ENCODE measurements at places on chromosomes 7 and 10. TPM values are rescaled to one million over a fixed set of nuclear protein-coding genes. Genes with fewer than 3 reads are reported as not detected.

Gene UTF1
- not detected for total RNA-seq

- DNase-seq, result no peak
- peaks cover 5% of the 10 kb centered on the region for H3K27me3 ChIP-seq
- no peaks in the 10 kb centered on the region for H3K36me3 ChIP-seq
- H3K27ac ChIP-seq, result no peak overlapping the region
These were observed 94.6 kb downstream of the FAS start for GRCh38 chr10:89085153-89085552.

GRCh38 chr7:66255534-66256100 is 50.5 kb downstream of the TPST1 start:
- DNase-seq, result no peak
- H3K4me1 ChIP-seq, result no peaks in the 10 kb centered on the region
- peaks cover 14% of the 10 kb centered on the region for H3K27me3 ChIP-seq
- no peak overlapping the region for H3K4me3 ChIP-seq

GRCh38 chr10:69649786-69650550 is 19.9 kb downstream of the FAM241B start:
- no peaks in the 10 kb centered on the region for H3K36me3 ChIP-seq
- no peaks in the 10 kb centered on the region for H3K27me3 ChIP-seq
- H3K4me3 ChIP-seq, result no peak overlapping the region
- peaks cover 24% of the 10 kb centered on the region for H3K4me1 ChIP-seq
- DNase-seq, result no peak
- H3K27ac ChIP-seq, result no peak overlapping the region

DNA sequence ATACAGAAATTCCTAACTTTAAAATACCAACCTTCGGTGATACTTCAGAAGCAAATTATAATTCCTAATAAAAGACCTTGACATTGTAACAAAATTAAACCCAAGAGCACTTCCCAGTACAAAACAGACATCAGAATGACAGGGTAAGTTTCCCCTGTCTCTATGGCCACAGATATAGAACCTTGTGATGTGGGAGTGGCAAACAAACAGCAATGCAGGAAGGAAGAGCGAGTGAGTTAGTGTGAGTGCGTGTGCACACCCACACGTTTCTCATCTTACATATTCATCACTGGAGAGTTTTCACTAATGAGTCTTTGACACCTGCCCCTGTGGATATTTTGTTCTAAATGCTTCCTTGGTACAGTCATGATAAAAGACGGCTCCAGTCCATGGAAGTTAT is 72.2 kb downstream of the VWC2 start:
- no peaks in the 10 kb centered on the region for H3K36me3 ChIP-seq
- H3K4me1 ChIP-seq, result no peaks in the 10 kb centered on the region
- H3K27me3 ChIP-seq, result no peaks in the 10 kb centered on the region
- H3K27ac ChIP-seq, result no peak overlapping the region
- no peak for DNase-seq

Gene ERVW-1
- total RNA-seq, result not detected

Measured in activated CD4-positive, alpha-beta memory T cell treated with anti-CD3 and anti-CD28 coated beads, Interleukin-2, amount 10 ng/mL, durations not matched to agents 7 days and 5 days (primary cell).